ENCODE measurements at places on chromosomes 12 and 14.
A peak's percentile ranks its signal among the peaks of the same experiment; 100 is the strongest.

GRCh38 chr12:29309320-29309902, 71.6 kb downstream of the ERGIC2 start:
- no peak for DNase-seq

- no peak for DNase-seq
Measured at GRCh38 chr12:29667011-29667410, 116.7 kb downstream of the TMTC1 start.

GRCh38 chr14:93103392-93104080, 12.2 kb downstream of the ITPK1 start:
- DNase-seq, result peak; percentile 35

- DNase-seq, result no peak
Measured at GRCh38 chr12:93272997-93273396, 104.7 kb upstream of the NUDT4 start.

GRCh38 chr14:34981743-34982420, 910 bp upstream of the SRP54 start:
- no peak for DNase-seq

GRCh38 chr12:81492131-81492720, 266.9 kb downstream of the PPFIA2 start:
- DNase-seq, result no peak

DNA sequence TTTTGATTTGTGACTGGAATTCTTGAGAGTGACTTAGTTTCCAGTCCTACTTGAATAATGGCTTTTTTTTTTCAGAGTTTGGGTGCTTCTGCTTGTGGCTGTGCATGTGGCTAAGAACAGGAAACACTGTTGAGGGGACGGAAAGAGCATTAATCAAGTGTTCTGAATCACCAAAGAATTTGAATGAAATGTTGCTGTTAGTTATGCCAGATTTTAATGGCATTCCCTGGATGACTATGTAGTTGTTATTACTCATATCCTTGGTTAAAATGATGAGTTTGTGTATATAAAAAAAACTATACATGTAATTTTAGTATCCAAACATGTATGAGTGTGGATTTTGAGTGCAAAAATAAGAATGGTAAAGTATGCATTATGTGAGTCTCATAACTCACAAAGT, 347.9 kb downstream of the BCAT1 start:
- DNase-seq, result peak; percentile 71

DNA sequence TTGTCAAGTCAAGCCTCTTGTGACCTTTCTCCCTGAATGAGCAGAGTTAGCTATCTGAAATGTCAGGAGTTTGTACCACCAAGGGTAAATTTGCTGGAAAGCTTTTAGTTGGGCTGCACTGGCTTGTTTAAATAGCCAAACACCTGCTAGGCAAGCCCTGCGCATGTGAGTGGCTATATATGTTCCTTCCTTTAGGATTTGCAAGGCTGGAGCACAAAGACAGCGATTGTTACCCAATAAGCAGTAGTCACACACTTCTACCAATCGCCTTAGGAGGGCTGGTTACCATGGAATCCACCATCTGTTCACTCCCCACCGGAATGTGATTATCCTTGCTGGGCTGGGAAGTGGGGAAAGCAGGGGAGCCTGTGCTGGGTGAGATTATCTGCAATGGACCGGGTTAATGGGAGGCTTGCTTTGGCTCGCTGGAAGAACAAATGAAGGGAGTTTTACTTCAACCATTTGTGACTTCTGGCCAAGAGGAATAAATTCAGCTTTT, 102.5 kb downstream of the FGD4 start:
- peak; percentile 80 for DNase-seq

- no peak for DNase-seq
Measured at GRCh38 chr12:53601296-53601847, 24.8 kb downstream of the ATF7 start.

GRCh38 chr14:34472706-34473279, 10.8 kb upstream of the SPTSSA start:
- DNase-seq, result no peak

DNA sequence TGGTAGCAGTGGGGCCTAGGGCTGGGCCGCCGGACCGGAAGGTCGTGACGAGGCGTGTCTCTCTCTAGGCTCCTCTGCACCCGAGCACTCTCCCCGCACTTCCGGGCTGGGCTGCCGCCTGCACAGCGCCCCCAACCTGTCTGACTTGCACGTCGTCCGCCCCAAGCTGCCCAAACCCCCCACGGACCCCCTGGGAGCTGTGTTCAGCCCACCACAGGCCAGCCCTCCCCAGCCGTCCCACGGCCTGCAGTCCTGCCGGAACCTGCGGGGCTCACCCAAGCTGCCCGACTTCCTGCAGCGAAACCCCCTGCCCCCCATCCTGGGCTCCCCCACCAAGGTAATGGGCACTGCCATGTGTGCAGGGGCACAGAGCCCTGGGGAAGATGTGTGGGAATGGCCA, 13.3 kb upstream of the PUS1 start:
- DNase-seq, result no peak

DNA sequence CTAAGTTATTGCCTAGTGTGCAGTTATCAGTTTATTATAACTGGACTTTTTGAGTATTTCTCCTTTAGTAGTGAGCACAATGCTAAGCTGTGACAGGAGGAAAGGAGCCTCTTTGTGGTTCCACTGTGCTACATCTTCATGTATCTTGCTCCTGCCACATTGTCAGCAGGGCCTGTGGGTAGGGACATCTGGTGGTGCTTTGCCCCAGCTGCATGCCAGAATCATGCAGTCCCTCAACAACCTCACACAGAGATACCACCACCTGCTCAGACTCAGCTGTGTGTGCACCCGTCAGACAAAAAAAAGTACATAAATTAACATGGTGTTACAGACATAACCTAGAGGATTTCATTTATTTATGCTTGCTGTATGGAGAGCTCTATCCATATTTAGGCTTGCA, 51.1 kb downstream of the MIS18BP1 start:
- DNase-seq, result no peak

- no peak for DNase-seq
Measured at GRCh38 chr14:77221241-77221871, 39.8 kb downstream of the TMEM63C start.

GRCh38 chr12:90174198-90174510, 465.5 kb upstream of the ATP2B1 start:
- DNase-seq, result peak; percentile 16

DNA sequence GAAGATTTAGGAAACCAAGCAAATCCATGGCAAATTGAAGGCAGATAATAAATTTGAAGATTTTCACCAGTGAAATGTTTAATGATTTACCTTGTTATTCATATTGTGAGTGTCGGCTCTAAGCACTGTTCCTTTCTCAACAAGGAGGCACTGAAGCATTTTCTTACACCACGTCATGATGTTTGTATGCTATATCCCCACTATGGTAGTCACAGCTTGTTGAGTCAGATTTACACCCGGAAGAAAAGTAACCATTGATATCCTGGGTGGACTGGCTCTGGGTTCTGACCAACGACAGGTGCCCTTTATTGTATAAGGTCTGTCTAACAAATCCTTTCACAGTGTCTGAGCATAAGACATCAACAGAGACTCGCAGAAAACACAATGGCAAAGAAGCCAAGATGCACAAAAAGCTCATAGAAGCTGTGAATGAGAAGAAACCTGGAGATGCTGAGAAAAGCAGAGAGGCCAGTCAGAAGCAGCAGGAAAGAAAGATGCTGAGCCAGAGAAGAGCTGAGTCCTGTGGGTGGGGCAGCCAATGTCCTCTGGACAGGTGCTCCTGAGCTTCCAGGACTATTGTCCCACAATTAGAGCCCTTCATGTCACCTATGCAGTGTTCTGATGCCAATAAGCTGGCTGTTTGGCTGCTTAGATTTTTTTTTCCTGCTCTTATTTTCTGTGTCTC, 49.7 kb upstream of the ARHGAP5 start:
- no peak for DNase-seq
